ENCODE measurements at places on chromosomes 13 and 19.

GRCh38 chr19:33428627-33429125 is 55.2 kb downstream of the CEBPG start:
- DNase-seq, result peak; percentile 1

DNA sequence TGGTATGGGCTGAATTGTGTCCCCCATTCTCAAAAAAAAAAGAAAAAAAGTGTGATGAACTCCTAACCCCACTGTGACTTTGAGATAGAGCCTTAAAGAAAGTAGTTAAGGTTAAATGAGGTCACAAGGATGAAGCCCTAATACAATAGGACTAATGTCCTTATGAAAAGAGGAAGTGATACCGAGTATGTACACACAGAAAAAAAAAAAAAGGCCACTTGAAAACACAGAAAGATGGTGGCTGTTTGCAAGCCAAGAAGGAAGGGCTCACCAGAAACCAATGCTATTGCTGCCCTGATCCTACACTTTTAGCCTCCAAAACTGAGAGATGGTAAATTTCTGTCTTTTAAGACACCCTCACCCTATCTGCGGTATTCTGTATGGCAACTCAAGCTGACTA is 955.6 kb downstream of the PCDH17 start:
- DNase-seq, result no peak

DNA sequence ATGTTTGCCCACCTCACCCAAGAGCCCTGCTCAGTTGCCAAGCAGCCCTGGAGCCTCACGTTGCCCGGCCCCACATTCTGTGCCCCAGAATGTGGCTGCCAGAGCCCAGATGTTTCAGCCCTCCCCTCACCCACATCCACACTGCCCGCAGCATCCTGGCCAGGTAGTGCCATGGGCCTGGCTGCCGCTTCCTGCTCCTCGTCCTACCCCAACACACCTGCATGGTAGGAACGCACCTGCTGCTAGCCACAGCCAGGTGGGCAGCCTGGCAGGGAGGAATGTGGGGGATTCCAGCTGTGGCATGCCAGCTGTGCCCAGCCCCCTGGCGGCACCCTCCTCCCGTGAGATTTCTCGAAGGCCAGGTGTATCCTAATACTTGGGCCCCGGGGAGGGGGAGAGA is 7.5 kb upstream of the NFIX start:
- DNase-seq, result no peak

DNA sequence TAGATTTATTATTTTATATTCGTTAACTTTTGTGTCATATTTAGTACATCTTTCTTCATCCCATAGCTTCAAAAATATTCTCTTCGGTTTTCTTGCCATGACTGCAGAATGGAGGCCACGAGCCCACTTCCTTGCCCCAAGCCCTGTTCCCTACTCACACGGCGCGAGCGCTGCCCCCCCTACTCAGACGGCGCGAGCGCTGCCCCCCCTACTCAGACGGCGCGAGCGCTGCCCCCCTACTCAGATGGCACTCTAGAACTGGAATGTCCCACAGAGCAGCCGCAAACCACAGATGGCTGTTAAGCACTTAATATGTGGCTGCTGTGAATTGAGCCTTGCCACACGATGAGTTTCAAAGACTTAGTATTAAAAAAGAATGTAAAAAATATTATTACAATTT is 102.2 kb upstream of the PEG3 start:
- peak; percentile 54 for DNase-seq

DNA sequence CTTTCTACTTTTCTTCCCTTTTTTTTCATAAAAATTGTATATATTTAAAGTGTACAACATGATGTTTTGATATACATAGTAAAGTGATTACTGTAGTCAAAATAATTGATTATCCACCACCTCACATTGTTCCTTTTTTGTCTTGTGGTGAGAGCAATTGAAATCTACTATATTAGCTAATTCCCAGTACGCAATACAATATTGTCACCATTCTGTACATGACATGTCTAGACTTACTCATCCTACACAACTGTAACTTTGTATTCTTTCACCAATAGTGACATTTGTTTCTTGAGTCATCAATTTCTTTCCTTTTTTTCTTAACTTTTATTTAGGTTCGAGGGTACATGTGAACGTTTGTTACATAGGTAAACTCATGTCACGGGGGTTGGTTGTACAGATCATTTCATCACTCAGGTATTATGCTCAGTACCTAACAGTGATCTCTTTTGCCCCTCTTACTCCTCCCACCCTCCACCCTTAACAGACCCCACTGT is 265.2 kb downstream of the KCNRG start:
- DNase-seq, result no peak

GRCh38 chr19:18418483-18419194 is 559 bp upstream of the SSBP4 start:
- peak; percentile 75 for DNase-seq

- no peak for DNase-seq
These were observed 338.5 kb downstream of the ZNF536 start for GRCh38 chr19:30710721-30711120.

GRCh38 chr13:109788372-109789111 is 2.2 kb upstream of the IRS2 start:
- DNase-seq, result no peak

DNA sequence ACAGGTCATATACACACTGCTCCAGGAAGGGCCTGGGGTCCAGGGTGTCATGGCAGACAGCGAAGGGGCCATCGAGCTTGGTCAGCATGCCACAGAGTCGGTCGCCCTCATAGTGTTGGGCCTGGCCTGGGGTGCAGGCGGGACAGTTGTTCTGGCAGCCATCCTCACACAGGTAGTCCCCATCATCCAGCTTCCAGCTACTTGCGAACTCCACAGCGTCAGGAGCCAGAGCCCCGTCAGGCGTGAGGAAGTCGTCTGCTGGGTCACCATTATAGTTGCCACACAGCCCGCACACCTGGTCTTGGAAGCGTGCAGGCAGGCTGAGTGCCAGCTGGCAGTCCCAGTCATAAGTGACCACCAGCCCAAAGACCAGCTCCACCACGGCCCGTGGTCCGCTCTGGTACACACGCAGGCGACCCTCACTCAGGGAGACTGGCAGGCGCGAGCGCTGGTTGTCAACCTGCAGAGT is 16.2 kb downstream of the FCGBP start:
- DNase-seq, result no peak

DNA sequence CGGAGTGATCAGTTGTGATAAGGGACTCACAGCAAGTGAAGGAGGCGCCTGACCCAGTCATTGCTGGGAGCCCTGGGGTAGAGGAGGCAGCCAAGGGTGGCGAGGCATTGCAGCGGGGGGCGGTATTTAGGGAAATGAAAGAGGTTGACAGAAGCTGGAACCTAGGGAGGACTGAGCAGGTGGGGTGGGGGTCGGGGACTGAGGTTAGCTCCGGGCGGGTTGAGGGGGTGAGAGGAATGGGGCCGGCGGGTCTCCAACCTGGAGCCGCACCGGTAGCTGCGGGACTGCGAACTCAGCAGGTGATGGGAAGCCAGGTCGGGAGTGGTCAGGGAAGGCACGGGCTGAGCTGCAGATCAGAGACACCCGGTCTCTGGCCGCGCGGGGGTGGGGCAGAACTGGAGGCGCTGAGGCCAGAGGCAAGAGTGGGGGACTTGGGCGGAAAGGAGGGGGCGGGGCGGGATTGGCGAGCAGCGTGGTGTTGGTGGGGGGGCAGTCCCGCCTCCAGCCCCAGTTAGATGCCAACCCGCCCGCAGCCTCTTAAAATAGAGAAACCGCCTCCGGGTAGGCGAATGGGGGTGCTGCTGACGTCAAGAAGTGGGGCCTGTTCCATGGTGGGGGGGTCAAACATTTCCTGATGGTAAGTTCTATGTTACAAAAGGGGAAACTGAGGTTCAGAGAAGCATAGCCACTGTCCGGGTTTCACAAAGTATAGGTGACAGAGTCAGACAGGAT is 1.5 kb downstream of the MAST3 start:
- no peak for DNase-seq

- no peak for DNase-seq
These were observed 9.4 kb downstream of the NRTN start for GRCh38 chr19:5814123-5814851.

GRCh38 chr19:57010541-57010940 is 109.2 kb upstream of the USP29 start:
- no peak for DNase-seq

DNA sequence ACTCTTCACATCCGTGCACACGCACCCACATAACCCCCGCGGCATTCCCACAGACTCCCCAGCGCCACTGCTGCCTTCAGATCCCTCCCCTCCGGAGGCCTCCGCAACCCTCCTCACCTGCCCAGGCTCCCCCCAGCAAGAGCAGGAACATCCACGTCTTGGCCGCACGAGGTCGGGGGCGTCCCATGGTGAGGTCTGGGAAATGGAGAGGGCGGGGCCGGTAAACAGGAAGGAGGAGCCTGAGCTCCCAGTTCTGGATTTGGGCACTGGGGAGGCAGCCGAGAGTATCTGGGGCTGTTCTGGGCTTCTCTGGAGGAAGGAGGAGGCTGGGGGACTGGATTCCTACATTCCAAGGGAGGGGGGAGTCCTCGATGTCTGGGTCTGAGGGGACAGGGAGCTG is 423 bp downstream of the KLK8 start:
- no peak for DNase-seq

GRCh38 chr19:8245869-8246835 is 37.0 kb downstream of the CERS4 start:
- no peak for DNase-seq

GRCh38 chr13:87677043-87677495 is 5.9 kb downstream of the SLITRK5 start:
- DNase-seq, result no peak

GRCh38 chr13:33125821-33126570 is 109.8 kb downstream of the KL start:
- peak; percentile 60 for DNase-seq

GRCh38 chr13:78372581-78372980 is 230.8 kb downstream of the POU4F1 start:
- DNase-seq, result no peak

- no peak for DNase-seq
These were observed 23.4 kb downstream of the MPND start for GRCh38 chr19:4366666-4367335.

DNA sequence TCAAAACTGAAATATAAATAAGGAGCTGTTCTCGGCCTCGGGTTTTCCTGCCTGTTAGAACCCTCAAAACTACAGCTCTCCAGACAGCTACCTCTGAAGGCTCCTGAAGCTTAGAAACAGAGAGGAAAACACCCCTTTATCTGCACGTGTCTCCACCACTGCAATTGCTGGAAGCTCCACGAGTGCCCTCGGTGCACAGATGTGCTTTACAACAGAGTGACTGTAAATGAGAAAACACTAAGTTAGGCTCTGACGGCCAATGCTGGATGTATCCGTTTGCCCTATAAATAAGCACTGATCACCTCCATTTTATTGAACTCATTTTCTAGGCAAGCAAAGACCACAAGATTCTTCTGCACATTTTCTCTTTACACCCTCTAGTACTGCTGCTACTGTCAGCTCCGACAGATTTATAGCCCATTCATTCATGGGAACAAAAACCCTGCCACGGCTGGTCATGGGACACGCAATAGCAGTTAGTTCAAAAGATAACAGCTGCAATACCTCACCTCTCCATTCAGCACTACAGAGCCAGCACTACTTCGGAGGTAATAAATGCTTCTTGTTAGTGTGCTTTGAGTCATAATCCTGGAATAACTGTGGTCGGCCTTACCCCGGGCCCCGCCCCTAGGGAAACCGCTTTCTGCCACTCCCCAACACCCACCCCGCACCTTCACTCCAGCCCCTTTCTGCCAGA is 241.1 kb upstream of the ZNF507 start:
- DNase-seq, result no peak

DNA sequence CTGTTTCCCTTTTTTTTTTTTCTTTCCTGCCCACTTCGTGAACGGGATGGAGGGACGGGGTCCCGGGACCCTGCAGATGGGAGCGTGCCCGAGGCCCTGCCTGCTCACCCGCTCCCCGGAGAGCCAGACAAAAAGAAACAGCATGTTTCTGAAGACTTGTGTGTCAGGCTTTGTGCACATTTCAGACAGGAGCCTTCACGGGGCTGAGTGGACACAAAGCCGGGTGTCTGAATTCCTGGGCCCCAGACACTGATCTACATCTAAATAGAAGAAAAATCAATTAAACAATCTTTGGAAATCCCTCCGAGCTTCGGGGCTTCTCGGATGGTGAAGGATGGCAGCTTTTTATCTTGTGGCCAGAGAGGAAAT is 4.2 kb downstream of the PGPEP1 start:
- no peak for DNase-seq

DNA sequence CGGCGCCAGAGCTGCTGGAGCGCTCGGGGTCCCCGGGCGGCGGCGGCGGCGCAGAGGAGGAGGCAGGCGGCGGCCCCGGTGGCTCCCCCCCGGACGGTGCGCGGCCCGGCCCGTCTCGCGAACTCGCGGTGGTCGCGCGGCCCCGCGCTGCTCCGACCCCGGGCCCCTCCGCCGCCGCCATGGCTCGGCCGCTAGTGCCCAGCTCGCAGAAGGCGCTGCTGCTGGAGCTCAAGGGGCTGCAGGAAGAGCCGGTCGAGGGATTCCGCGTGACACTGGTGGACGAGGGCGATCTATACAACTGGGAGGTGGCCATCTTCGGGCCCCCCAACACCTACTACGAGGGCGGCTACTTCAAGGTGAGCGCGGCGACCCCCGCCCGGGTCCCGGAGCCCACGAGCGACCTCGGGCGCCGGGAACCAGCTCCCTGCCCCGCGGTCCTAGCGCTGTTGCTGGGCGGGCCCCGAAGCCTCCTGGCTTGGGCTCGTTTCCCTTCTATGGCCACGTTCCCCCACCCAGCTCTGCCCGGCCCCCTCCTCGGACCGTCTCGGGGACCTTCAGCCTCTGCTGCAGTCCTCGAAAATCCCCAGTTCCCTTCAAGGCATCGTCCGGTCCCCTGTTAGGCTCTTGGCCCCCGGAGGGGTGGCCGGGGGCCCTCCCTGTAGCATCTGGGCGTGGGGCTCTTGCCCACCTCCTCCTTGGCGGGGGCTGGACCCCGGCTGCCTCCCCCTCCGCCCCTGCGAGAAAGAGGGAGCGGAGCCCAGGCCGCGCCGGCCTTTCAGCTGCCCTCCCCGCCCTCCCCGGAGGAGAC is at the start of gene CDC34:
TSS of gene CDC34 (plus strand) at position 8 of the 808 bp plus-strand sequence. CDS start at position 180, 172 bp downstream.
- DNase-seq, result no peak

Data from psoas muscle (tissue), 8 donors.